Heart right ventricle (tissue), 16 donors: ENCODE measurements at places on chromosomes 16 and 17. TPM values are rescaled to one million over a fixed set of nuclear protein-coding genes. Genes with fewer than 3 reads are reported as not detected.
A peak's percentile ranks its signal among the peaks of the same experiment; 100 is the strongest.

- DNase-seq = no peak
- no peaks in the 10 kb centered on the region for H3K27me3 ChIP-seq
- H3K4me1 ChIP-seq = no peaks in the 10 kb centered on the region
- no peaks in the 10 kb centered on the region for H3K36me3 ChIP-seq
- no peak overlapping the region for H3K27ac ChIP-seq
Measured at GRCh38 chr16:50530277-50531236, 17.6 kb upstream of the NKD1 start.

- no peaks in the 10 kb centered on the region for H3K4me1 ChIP-seq
- H3K27me3 ChIP-seq = peaks cover 13% of the 10 kb centered on the region
- no peak overlapping the region for H3K4me3 ChIP-seq
- no peak overlapping the region for H3K27ac ChIP-seq
- DNase-seq = no peak
Measured at GRCh38 chr16:49333259-49333597, 40.4 kb upstream of the C16orf78 start.

GRCh38 chr17:32626379-32626791, 139.6 kb downstream of the CDK5R1 start:
- DNase-seq = no peak
- H3K27ac ChIP-seq = no peak overlapping the region
- H3K36me3 ChIP-seq = no peaks in the 10 kb centered on the region
- no peaks in the 10 kb centered on the region for H3K4me1 ChIP-seq
- H3K27me3 ChIP-seq = no peaks in the 10 kb centered on the region

DNA sequence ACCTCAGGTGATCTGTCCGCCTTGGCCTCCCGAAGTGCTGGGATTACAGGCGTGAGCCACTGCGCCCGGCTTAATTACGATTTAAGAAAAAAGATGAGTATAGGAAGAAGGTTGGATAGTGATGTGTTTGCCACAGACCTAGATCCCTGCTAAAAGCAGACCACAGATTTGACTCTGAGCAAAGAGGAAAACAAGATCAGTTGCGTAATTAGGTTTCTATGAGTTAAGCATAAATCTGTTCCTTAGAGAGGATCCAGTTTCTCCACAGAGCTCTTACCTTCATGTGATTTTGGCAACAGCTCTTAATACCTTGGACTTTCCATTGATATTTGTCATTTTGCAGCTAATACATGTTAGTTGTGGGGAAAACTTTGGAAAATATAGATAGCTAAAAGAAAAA, 31.1 kb downstream of the CDH1 start:
- H3K4me1 ChIP-seq = no peaks in the 10 kb centered on the region
- H3K36me3 ChIP-seq = no peaks in the 10 kb centered on the region
- no peak overlapping the region for H3K27ac ChIP-seq

DNA sequence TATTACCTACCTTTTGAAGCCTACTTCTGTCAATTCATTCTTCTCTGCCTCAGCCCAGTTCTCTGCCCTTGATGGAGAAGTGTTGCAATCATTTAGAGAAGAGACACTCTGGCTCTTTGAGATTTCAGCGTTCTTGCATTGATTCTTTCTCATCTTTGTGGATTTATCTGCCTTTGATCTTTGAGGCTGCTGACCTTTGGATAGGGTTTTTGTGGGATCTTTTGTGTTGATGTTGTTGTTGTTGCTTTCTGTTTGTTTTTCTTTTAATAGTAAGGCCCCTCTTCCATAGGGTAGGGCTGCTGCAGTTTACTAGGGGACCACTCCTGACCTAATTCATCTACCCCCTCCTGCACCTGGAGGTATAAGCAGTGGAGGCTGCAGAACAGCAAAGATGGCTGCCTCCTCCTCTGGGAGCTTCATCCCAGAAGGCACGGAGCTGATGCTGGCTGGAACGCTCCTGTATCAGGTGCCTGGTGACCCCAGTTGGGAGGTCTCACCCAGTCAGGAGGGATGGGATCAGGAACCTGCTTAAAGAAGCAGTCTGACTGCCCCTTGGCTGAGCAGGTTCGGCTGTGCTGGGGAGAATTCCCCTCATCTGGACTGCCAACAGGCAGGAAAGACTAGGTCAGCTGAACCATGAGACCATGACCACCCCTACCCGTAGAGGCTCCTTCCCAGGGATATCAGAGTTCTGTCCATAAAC, 28.0 kb downstream of the NFATC3 start:
- no peaks in the 10 kb centered on the region for H3K36me3 ChIP-seq
- H3K4me3 ChIP-seq = no peak overlapping the region
- no peak overlapping the region for H3K27ac ChIP-seq
- no peaks in the 10 kb centered on the region for H3K4me1 ChIP-seq
- no peaks in the 10 kb centered on the region for H3K27me3 ChIP-seq

DNA sequence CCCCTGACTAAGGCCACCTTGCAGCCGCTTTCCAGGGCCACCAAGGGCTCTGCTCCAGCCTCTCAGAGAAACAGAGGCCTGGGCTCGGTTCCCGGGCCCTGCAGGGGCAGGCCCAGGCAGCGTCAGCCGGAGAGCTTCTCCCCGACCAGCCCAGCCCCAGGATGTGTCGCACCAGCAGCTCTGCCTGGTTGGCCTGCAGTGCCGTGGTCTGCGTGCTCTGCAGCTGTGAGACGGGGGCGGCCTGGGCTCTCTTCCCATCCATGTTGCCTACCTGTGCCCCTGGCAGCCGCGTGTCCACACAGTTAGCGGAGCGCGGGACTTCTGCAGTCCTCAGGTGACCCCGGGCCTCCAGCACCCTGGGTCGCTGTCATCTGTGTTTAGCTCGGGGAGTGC, 4.8 kb downstream of the IGFALS start:
- DNase-seq = peak; percentile 10
- H3K4me1 ChIP-seq = peaks cover 15% of the 10 kb centered on the region
- H3K4me3 ChIP-seq = no peak overlapping the region
- no peaks in the 10 kb centered on the region for H3K27me3 ChIP-seq
- peaks cover 63% of the 10 kb centered on the region for H3K36me3 ChIP-seq

Gene C17orf107
- 0.32 TPM for total RNA-seq

- H3K4me3 ChIP-seq = no peak overlapping the region
- H3K27me3 ChIP-seq = peaks cover 100% of the 10 kb centered on the region
- DNase-seq = no peak
- no peaks in the 10 kb centered on the region for H3K36me3 ChIP-seq
Measured at GRCh38 chr17:39600288-39600996, 7.3 kb downstream of the NEUROD2 start.

DNA sequence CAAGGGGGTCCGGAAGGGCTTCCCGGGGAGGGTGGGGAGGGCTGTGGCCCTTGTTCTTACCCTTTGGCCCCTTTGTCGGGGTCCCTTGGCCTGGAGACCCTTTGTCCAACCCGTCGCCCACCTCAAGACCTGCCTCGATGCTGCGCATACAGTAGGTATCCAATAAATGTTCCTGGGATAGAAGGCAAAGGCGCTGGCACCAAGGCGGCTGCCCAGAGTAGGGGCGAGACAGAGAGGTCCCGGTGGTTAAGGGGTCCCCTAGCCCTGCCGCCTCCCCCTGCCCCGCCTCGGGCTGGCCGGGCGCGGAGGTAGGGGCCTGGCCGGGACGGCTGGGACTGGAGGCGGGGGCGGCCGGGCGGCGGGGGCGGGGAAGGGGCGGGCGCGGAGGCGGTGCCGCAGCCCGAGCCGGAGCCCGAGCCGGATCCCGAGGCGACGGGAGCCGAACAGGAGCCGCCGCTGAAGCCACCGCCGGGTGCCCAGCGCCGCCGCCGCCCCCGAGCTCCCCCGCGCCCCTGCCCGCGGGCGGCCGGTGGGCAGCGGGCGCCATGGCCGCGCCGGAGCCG, at the start of gene NHERF2:
NHERF2 (plus strand) TSS at position 442 of the 563 bp plus-strand sequence; CDS start at position 546, 104 bp downstream.
- H3K36me3 ChIP-seq = peaks cover 5% of the 10 kb centered on the region
- H3K4me1 ChIP-seq = peaks cover 49% of the 10 kb centered on the region
- peaks cover 41% of the 10 kb centered on the region for H3K27me3 ChIP-seq

Gene KRTAP16-1
- not detected for total RNA-seq

Gene CA5A
- 0.15 TPM for total RNA-seq

Gene SPN
- total RNA-seq = 1.4 TPM

Gene SLC6A2
- total RNA-seq = not detected

- no peak overlapping the region for H3K27ac ChIP-seq
- no peak overlapping the region for H3K4me3 ChIP-seq
- H3K4me1 ChIP-seq = no peaks in the 10 kb centered on the region
- H3K36me3 ChIP-seq = no peaks in the 10 kb centered on the region
- H3K27me3 ChIP-seq = no peaks in the 10 kb centered on the region
- no peak for DNase-seq
Measured at GRCh38 chr17:39772415-39772814, 34.7 kb downstream of the GRB7 start.

Gene MT1X
- total RNA-seq = 69.3 TPM

Gene JPH3
- 0.17 TPM for total RNA-seq

GRCh38 chr17:77944390-77945222, 13.9 kb upstream of the TNRC6C start:
- H3K27ac ChIP-seq = no peak overlapping the region
- no peaks in the 10 kb centered on the region for H3K36me3 ChIP-seq
- H3K4me3 ChIP-seq = no peak overlapping the region
- peaks cover 20% of the 10 kb centered on the region for H3K27me3 ChIP-seq
- peaks cover 7% of the 10 kb centered on the region for H3K4me1 ChIP-seq

DNA sequence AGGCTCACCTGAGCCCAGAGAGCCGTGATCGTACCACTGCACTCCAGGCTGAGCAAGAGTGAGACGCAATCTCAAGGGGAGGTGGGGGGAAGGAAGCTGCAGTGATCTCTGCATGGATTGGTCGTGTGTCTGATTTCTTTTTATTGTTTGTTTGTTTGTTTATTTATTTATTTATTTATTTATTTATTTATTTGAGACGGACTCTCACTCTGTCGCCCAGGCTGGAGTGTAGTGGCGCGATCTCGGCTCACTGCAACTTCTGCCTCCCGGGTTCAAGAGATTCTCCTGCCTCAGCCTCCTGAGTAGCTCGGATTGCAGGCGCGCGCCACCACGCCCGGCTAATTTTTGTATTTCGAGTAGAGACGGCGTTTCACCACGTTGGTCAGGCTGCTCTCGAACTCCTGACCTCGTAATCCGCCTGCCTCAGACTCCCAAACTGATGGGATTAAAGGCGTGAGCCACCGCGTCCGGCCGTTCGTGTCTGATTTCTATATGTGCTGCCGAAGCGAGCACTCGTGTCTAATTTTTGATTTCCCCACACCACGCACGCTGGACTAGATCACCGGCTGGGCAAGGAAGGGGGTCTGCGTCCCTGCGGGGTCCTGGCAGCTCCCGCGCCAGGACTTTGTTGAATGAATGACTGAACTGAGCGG, 448 bp upstream of the TNFRSF12A start:
- H3K27me3 ChIP-seq = peaks cover 39% of the 10 kb centered on the region
- H3K27ac ChIP-seq = peak overlapping the region; percentile 98
- no peaks in the 10 kb centered on the region for H3K36me3 ChIP-seq
- peak overlapping the region; percentile 66 for H3K4me3 ChIP-seq
- peaks cover 52% of the 10 kb centered on the region for H3K4me1 ChIP-seq
- DNase-seq = no peak

Gene CIITA
- 5.4 TPM for total RNA-seq

Gene PIK3R5
- 1.3 TPM for total RNA-seq

Gene HYDIN
- total RNA-seq = 2.7 TPM

Gene ZNF423
- total RNA-seq = 8.3 TPM

- peaks cover 4% of the 10 kb centered on the region for H3K4me1 ChIP-seq
- no peak overlapping the region for H3K27ac ChIP-seq
- H3K4me3 ChIP-seq = no peak overlapping the region
- no peak for DNase-seq
Measured at GRCh38 chr16:1288813-1289476, 20.5 kb upstream of the UBE2I start.

GRCh38 chr17:58329810-58330537, 1.4 kb upstream of the TSPOAP1 start:
- H3K27ac ChIP-seq = peak overlapping the region; percentile 86
- H3K36me3 ChIP-seq = no peaks in the 10 kb centered on the region
- no peak overlapping the region for H3K4me3 ChIP-seq
- no peaks in the 10 kb centered on the region for H3K4me1 ChIP-seq
- H3K27me3 ChIP-seq = peaks cover 72% of the 10 kb centered on the region

DNA sequence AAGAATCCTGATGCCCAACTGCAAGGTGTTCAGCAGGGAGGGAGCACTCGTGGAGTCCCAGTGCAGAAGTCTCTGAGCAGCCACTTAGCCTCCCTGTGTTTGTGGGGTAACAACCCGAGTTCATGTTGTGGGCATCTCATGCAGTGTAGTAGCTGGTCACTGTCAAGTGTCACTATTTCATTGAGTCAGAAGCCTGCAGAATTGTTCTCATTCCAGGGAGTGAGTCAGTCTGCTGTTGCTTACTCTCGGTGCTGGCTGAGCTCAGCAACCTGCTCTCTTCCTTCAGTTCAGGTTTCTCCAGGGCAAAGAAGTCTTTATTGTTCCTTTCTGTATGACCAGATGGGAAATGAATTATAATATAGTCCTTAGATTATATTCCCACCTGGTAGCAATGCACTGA, 24.1 kb downstream of the HMOX2 start:
- H3K4me3 ChIP-seq = peak overlapping the region; percentile 17
- H3K27me3 ChIP-seq = no peaks in the 10 kb centered on the region
- peaks cover 76% of the 10 kb centered on the region for H3K4me1 ChIP-seq
- peak overlapping the region; percentile 65 for H3K27ac ChIP-seq
- H3K36me3 ChIP-seq = no peaks in the 10 kb centered on the region
- DNase-seq = no peak

GRCh38 chr17:57902117-57902799, 52.4 kb upstream of the MRPS23 start:
- H3K27me3 ChIP-seq = no peaks in the 10 kb centered on the region
- no peak overlapping the region for H3K4me3 ChIP-seq
- no peaks in the 10 kb centered on the region for H3K36me3 ChIP-seq
- no peak for DNase-seq
- H3K4me1 ChIP-seq = peaks cover 72% of the 10 kb centered on the region

DNA sequence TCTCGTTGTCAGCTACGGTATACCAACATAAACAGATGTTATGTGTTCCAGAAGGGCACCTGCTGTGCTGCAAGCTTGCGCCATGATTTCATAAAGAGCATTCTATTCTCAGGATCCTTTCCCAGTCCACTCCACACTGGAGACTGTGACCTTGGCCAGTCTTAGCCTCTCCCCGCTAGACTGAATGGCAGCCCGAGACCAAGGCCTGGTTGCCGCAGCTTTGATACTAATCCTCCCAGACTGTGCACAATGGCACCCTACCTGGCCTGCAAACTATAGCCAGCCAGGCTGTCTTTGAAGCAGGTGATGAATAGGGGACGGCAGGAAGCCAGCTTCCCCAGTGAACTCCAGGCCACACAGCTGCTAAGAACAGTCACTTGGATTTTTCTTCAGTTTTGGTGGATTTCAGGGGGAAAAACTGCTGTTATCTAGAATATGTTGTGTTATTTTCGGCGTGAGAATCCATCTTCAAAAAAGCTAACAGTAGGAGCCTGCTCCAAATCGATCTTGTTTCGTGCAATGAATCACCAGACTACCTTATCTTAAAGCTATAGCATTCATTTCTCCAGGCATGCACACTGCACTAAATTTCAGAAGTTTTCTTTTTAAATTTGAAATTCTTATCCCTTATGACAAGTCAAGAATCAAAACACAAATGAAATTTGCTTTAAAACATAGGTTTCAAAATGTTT, 289.0 kb downstream of the CEP112 start:
- no peaks in the 10 kb centered on the region for H3K27me3 ChIP-seq
- no peak for DNase-seq
- no peaks in the 10 kb centered on the region for H3K4me1 ChIP-seq
- H3K4me3 ChIP-seq = no peak overlapping the region
- no peak overlapping the region for H3K27ac ChIP-seq
- H3K36me3 ChIP-seq = no peaks in the 10 kb centered on the region

Gene SDR42E2
- not detected for total RNA-seq
